ENCODE measurements at places on chromosomes 2 and 18.

DNA sequence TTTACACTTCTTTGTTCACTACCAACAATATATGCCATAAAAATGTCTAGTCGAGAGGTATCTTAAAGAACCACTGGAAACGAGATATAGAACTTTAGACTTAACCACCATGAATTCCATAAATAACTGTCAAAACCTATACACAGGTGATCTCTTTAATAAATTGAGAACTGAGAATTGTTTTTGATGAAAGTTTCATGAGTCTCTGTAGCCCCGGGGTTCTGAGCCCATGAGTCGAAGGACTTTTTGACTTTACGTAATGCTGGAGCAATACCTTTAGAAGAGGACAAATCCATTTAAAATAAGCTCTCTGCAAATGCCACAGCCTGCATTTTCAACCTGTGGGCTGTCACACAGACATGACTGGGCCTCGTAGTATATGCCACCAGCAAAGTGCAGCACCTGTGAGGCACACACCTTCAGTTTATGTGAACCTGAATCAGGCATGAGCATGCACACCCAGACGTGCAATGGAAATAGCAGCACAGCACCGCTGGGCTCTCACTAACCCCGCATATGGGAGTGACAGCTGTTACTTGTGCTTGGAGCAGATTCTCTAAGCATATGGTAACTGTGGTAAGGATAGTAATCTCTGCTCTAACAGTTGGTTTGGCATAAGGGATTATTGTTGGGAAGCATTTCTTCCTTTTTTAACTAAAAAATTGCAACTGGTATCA lies 383.2 kb downstream of the SOCS6 start:
- DNase-seq: no peak

DNA sequence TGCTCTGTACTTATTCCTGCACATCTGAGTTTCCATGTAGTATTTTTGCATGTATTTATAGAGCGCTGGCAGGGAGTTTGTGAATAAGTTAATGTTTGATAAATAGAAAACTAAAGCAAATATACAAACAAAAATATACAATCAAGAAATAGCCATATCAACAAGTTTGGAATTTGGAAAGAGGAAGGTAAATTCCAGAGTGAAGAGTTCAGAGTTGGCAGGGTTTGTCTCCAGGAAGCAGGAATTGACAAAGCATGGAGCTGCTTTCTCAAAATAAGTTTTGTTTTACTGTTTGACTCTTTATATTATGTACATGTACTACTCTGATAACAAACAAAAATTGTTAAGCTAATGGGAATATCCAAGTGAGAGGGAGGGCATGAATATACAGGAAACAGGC lies 80.3 kb downstream of the SPOPL start:
- no peak for DNase-seq

DNA sequence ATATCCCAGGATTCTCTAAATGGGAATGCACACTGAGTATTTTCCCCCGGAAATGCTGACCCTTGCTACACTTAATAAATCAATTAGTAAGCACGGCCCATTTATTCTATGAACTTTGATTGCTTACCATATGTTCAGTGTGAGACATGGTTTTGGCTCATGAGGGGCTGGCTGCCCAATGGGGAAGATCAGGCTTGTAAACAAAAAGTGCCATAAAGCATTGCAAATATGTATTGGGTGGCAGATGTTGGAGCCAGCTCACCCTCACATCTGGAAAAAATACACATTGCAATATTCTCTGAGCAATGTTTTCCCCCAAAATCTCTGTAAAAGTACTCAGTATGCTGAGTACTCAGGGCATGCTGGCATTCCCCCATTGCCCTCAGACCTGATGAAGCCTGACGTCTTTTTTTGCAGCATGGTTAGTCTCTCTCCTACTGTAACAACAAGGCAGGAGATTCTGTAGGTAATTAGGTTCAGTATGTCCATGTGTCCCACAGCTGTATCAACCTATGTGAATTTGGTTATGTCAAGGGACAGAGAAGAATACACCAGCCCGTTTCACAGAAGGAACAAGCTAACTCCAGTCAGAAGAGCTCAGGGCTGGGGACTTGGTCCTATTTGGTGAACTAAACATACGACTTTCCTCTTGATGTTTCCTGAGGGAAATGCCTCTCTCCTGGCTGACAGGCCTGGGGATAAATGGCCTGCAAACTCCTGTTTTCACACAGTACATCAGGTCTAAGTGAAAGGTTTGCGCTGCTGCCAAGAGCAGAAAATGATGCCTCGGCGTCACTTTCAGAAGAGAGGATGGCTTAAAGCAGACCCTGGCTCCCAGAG lies 202.4 kb downstream of the INSIG2 start:
- no peak for DNase-seq

- DNase-seq: no peak
Measured at GRCh38 chr2:222448748-222449181, 24.4 kb downstream of the SGPP2 start.

- DNase-seq: no peak
Measured at GRCh38 chr2:46798998-46799698, 116.5 kb downstream of the MCFD2 start.

DNA sequence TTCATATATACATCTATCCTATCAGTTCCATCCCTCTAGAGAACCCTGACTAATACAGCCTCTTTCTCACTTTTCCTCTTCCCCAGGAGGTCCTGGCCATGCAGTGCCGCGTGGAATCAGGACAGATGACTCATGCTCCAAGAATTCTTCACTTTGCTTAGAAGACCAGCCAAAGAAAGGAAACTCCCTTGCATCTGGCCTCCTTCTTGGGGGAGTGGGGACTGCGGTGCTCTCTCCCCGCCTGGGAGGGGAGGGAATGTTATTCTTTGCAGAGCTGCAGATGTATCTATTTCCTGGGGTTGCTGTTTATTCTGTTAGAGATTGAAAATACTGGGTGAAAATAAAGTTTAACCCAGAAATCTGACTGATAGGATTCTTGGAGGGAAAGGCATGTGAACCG lies 111.5 kb upstream of the SH3BP4 start:
- DNase-seq: no peak

DNA sequence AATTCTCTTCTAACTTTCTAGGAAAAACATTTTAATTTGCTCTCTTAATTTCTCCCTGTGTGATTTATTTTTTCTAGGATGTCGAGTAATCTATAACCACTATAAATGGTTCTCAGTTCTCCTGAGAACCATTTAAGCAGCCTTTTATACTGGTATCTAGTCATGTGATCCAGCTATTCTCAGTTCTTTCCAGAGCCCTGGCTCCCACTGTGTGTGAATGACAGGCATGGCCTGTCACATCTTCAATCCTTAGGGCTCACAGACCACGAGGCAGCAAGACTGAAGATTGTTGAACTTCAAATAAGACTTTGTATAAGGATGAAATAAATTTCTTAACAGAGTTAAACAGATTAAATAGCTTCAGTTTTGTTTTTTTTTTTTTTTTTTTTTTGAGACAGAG lies 219.4 kb downstream of the HNMT start:
- DNase-seq: no peak

GRCh38 chr2:231250146-231250545 lies 51.7 kb downstream of the ARMC9 start:
- no peak for DNase-seq

DNA sequence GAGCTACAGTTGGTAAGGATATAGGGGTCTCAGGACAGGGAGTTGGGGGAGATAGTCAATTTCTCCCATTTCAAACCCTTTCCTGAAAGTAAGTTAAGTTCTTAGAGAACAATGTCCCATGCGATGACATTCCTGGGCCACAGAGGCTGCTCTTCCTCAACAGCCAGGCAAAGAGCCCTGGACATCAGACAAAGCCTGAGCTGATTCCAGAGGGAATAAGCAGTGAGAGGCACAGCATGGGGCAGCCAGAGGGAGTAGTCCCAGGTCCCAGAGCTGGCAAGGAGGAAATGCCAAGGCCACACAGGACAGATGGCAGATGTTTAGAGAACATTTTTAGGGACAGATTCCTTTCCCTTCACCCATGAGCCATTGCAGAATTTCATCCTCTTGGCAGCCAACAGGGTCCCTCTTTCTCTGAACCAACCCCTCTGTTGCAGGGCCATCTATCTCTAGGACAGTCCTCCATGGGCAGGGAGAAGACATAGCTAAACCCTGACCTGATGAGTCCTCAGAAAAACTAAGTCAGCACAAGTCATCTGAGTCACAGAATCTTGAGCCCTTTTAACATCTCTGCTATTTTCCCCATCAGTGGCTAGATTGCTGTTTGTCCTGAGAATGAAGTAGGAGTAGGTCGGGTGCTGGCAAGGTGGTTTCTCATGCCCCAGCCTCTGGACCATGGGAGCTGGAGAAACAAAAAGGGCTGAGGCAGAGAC lies 81.6 kb upstream of the STPG4 start:
- DNase-seq: no peak

Measured in KG1 (cell line).